ENCODE measurements at places on chromosomes 13 and 19.
A peak's percentile ranks its signal among the peaks of the same experiment; 100 is the strongest.

DNA sequence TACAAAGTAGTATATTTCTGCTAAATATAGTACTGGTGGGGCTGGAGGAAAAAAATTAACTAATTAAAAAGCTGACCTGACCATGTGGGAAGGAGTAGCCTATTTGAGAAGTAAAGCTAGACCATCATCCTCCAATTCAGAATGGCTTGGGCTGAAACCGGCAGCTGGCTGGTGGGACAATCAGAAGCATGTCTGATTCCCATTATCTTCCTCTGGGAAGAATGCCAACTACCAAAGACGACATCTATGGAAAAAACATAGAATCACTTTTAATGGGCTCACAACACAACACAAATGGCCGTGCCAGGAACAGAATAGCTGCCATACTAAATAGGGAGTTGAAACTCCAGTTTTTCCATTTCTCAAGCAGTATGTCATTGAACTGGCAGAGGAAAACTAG is 120.4 kb upstream of the FREM2 start:
- DNase-seq: peak; percentile 9

- DNase-seq: no peak
Measured at GRCh38 chr13:110045919-110046318, 259.5 kb upstream of the IRS2 start.

DNA sequence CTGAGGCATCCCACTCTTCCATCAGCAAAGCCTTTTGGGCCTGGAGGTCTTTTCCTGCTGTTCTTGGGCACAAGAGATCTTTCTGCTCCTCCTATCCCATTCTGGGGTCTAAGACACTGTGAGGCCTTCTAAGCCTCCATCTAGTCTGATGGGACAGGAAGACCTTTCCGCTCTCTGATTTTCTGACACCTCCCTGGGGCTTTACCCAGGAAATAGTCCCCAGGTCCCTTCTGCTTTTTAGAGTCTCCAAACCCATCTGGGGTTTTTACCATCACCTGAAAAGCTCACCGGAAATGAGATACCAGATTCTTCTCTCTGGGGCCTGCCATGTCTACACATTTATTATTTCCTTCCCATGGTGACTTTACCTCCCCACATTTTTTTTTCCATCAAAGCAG is 21.1 kb downstream of the CLEC17A start:
- no peak for DNase-seq

- no peak for DNase-seq
Measured at GRCh38 chr19:6654347-6655310, 15.3 kb downstream of the TNFSF14 start.

- DNase-seq: no peak
Measured at GRCh38 chr19:34431681-34432402, 3.7 kb downstream of the UBA2 start.

DNA sequence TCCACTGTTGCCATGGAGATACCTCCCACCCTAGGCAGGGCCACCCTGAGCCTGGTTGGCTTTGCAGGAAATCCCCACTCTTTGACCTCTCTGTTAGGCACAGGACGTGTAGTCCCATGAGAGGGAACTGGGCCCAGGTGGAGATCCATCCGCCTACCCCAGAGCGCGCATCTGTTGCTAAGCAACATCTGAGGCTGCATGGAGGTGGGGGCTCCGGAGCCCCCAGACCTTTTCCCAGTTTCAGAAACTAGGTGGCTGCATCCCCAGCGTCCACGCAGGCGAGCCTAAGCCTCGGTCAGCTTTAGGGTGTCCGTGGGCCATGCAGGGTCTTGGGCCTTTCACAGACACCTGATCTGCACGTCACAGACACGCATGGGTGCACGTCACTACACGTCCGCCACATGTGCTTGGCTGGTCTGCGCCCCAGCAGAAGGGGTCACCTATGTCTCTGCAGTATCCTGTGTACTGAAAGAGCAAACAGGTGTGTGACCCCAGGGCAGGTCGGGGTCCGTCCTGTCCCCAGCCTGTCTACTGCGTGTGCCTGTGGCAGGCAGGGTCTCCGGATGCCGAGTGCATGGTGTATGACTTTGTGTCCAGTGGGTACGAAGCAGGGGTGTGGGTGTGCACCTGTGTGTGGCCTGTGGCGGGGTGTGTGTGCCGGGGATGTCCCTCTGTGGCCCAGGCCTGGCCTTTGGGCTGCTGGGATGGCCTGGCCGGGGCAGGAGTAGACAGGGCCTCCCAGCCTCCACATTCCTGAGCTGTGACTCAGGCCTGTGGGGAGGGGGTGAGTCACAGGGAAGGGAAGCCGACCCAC is 4.1 kb upstream of the CIRBP start:
- DNase-seq: no peak

- no peak for DNase-seq
Measured at GRCh38 chr13:39483326-39483725, 119.7 kb downstream of the LHFPL6 start.

DNA sequence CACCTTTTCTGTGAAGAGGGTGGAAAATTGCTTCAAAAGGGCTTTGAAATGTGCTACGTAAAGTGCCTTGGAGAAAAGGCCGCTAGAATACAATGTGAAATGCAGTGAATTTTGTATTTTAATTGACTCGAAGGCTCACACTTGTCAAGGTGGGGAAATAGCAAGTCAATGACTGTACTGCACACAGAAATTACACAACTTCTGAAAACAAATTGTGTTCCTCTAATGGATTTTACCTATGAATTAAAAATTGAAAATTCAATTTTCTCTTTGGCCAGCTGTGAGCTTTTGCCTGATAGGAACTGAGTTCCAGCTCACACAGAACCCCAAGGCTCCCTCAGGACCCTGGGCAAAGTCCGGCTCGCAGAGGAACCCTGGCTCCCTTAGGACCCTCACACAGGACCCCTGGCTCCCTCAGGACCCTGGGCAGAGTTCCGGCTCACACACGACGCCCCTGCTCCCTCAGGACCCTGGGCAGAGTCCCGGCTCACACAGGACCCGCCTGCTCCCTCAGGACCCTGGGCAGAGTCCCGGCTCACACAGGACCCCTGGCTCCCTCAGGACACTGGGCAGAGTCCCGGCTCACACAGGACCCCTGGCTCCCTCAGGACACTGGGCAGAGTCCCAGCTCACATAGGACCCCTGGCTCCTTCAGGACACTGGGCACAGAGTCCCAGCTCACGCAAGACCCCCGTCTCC is 324.9 kb downstream of the UQCRFS1 start:
- DNase-seq: no peak

GRCh38 chr13:21960108-21960507 is 289.2 kb downstream of the FGF9 start:
- no peak for DNase-seq

All from Ammon's horn (tissue), 1 donor.